ENCODE measurements at places on chromosomes 1 and 21.

DNA sequence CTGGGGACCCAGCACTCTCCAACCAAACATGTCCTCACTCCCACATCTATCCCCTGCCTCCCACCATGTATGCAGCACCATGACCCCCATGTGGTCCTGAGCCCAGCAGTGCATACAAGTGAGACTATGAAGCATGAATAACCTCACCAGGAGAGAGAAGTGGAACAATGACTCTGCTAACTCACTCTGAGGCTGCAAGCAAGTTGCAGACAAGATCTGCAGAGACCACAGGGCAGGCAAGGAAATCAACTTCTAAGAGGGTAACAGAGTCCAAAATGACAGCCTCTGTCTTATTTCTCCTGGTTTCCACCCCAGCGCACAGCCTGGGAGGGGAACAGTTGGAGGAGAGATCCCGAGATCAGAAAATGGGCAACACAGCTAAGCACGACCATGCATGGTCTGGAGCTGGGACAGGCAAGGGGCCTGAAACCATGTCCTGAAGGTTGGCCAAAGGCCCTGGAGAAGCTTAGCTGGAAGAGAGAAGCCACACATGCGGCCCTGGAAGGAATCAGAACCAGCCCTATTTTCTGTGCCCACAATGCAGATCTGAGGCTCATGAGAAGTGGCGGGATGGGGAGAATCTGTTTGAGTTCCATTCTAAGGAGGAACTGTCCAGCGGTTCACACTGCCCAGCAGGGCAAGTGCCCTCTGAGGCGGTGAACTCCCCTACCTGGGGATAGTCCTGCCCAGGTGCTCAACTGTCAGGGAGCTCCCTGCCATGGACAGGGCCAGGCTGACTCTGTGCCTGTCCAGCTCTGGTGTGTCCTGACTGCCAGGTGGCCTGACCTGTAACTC lies 12.5 kb upstream of the REN start:
- DNase-seq = no peak

DNA sequence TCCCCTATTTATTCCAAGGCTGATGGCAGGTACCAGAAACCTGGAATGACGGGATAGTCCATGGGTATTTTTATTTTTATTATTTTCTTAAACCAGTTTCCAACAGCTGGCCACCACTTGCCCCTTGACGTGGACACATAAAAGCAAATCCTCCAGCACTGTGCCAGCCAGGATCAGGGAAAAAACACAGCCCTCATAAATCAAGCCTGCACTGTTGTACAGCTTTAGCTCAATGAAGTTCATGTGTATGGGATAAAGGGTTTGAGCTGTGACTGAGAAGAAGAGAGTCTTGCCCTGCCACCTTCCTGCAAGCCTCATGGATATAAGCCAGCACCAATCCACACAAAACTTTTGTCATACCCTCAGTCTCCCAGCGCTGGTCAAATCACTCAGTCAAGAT lies 303.8 kb upstream of the SPAG17 start:
- no peak for DNase-seq

GRCh38 chr21:31558189-31558961 lies 101.1 kb upstream of the SOD1 start:
- peak; percentile 64 for DNase-seq

- DNase-seq = peak; percentile 94
Observed at GRCh38 chr1:75785983-75786853, at the start of gene RABGGTB. Gene RABGGTB, plus strand, starts transcription at chr1:75786256. Its CDS starts 16 bp downstream, at chr1:75786272.

- DNase-seq = no peak
Observed at GRCh38 chr1:3767328-3767925, 5.1 kb upstream of the SMIM1 start.

DNA sequence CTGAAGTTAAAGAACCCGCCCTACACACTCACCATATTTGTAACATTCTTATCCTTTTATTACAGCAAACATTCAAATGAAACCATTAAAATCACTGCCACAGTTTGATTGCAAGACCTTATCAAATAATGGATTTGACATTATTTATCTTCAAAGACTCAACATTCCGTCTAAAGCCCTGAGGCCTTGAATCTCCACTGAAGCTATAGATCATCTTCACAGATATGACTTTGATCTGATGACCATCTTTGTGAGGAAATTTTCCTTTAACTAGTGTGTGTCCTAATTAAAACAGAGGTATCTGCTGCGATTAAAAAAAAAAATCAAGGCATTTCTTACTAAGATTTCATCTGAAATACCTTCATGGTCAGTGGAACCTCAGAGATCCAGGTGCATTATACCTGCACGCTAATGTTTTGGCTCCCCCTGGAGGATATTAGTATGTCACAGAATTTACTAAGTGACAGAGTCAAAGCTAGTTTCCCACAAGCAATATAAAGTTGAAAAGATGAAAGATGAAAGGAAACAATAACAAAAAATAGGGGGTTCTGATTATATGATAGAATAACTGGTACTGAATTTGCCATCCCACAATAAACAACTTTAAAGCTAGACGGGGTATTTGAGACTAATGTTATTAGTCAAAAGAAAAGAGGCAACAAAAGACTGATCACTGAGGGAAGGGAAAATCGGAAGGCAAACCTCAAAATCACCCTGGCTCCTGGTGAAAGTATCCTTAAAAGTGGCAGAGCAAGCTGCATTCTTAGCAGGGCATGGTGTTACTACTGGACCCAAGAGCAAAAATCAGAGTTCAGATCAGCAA lies 923.4 kb downstream of the NCAM2 start:
- no peak for DNase-seq

- DNase-seq = no peak
Observed at GRCh38 chr1:23525558-23526250, 5.3 kb downstream of the E2F2 start.

DNA sequence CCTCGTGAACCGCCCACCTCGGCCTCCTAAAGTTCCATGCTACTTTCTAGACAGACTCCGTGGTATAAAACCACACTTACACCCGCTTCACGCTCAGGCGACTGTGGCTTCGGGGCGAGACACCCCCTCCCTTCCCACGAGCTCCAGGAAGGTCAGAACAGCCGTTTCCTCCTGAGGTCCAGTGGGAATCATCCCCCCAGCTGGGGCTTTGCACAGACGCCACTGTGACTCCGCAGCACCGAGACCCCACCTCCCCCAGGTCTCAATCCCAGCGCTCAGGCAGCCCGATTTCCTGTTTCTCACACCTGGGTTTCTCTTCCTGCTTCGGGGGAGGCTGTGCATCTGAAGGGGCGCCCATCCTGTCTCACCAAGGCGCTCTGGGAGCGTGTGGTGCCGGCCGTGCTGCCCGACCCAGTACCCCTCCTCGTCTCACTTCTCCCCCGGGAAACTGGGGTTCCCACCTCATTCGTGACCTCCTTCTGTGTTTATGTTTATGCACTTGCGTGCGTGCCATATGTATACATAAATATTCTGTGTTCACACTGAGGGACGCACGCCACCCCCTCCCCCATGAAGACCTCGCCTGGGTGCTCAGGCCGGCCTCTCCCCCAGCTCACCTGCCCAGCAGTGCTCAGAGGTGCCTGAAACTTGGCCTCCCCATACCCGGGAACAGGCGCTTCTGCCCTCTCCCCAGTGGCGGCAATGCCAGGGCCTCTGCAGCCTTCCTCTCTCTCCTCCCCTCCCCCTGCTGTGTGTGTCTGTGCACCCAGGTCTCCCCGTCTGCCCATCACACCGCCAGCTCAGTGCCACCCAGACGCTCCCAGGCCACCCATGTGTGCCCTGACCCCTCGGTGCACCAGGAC lies 14.6 kb downstream of the SLC35E2B start:
- DNase-seq = peak; percentile 62

DNA sequence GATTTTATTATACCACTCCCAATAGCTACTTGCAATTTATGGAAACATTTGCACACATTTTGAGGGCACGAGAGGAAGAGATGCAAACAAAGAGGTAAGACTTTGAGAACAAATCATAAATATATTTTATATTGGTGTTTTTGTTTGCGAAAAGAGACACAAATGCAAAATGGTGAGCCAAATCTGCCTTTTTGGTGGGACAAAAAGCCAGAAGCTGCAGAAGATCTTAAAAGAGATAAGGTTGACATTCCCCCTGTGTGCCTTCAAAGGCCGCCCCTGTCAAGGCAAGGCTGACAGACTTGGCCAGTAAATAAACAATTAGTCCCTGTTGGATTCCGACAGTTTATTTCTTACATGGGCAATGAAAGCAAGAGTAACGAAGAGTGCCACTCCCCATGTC lies 122.8 kb downstream of the LBR start:
- DNase-seq = no peak

DNA sequence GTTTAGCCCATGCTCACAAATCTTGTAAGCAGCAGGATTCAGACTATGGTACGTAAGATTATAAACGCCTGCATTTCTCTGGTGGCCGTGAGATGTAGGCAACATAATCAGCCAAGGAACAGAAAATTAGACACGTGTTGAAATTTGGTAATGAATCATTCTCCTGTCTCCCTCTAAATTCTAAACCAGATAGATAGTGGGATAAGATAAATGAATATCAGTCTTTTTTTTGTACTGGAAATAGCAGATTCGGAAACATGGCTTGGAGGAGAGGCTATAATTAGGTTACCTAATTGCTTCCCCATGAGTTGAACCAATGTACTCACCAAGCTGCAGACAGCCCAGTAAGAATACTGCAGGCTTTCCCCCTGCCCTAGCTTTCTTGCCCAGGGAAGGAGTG lies 172.3 kb downstream of the TGFB2 start:
- no peak for DNase-seq

DNA sequence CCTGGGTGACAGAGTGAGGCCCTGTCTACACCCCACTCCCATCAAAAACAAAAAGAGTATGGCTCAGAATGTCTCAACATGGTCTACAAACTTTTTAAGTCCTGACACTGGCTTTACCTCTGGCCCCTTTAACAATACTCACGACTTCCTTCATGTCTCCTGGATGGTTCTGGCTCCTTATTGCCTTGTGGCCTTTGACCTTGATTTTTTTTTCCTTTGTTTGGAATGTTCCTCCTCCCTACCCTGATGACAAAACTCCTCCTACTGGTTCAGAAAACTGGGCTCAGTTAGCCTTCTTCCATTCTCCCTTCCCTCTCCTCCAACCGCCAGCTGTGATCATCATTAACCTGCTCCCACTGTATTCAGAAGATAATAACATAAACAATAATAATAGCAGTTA lies 4.6 kb upstream of the SOAT1 start:
- DNase-seq = no peak

DNA sequence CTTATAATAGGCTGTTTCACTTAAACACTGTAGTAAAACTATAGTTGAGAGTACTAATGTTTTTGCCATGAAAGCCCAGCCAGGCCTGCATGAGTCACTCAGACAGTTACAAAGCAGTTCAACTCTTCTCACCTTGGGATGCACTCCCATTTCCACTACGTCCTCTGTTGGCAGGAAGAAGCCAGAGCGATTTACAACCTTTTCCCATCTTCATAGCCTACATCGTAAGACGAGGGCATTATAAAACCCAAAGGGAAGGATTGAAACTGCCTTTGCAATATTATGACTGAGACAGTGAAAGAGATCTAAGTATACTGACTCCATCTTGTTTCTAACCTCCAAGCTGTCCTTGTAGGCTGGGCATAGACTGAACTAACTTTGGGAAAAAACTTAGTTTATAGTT lies 71.8 kb upstream of the CSF1 start:
- no peak for DNase-seq

DNA sequence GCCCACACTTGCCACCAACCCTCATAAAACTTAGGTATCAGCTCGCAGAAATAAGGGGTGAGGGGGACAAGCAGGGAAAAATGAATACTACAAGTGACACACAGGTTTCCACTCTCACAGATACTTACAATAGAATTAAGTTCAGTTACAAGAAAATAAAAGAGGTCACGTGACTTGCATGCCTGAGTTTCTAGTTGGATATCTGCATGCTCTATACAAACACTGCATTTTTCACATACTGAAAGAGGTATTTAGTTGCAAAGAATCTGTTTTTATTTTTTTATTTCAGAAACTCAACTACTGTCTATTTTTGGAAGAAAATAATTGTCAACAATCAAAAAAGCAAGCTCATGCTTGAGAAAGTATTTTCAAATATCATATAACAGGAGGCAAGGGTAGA lies 43.5 kb downstream of the DPYD start:
- DNase-seq = no peak

DNA sequence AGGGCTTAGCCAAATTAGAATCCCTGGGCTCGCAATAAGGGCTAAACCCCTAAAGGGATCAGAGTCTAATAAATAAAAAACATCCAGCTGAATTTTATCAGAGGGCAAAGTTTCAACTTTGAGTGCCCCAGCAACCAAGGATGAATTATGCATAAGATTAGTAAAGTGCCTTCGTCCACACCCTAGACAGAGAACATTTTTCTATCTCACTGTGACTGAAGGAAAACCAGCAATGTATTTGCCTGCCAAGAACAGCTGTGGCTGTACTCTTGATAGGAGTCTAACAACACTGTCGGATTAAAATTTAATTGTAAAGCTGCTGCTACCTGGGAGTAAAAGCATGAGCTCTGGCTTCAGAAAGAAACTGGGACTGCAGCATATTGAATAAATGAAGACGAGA lies 23.3 kb downstream of the WNT2B start:
- DNase-seq = no peak

- no peak for DNase-seq
Observed at GRCh38 chr1:232538224-232538942, 91.5 kb downstream of the SIPA1L2 start.

DNA sequence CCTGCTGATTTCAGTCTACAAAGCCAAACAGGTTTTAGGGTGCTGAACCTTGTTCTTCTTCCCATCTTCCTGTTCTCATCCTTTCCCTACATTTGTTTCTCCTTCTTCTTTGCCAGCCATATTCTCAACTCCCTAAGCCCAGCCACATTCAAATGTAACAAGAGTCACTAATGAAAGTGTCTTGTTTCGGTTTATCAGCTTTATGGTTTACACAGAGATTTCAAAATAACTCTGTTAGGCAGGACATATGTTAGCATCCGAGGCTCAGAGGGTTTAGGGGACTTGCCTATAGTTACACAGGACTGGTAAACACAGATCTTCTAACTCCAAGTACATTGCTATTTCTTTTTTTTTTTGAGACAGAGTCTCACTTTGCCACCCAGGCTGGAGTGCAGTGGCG lies 61.3 kb downstream of the NDUFS5 start:
- DNase-seq = no peak

- no peak for DNase-seq
Observed at GRCh38 chr21:14403681-14404318, 20.9 kb upstream of the HSPA13 start.

DNA sequence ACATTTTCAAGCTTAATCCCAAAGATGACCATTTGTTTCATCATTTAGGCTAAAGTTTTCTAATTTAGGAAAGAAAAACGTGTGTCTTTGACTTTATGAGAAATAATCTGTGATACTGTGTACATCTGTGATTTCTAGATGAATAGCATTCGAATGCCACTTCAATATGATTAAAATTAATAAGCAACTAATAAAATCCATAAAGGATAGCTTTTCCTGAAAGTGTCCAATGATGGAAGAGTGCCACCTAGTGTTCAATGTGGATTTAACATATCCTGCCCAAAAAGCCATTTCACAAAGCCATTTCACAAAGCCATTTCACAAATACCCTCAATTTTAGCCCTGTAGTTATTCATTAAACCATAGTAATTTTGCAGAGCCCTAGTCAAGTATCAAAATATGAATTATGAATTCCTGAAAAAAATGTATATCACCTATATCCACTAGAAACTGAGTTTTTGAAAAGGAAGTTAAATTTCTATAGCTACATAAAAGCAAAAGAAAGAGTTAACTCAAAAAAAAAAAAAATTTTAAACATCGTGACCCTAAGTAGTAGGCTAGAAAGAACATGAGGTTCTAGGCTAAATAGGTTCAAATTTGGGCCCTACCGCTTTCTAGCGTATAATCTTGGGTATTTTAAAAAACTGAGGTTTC lies 19.1 kb downstream of the NME7 start:
- DNase-seq = peak; percentile 49
